Activated gamma-delta T cell treated with Interleukin-2 at 50 U/mL for 16 hours (primary cell): ENCODE measurements at places on chromosomes 3 and 15.
A peak's percentile ranks its signal among the peaks of the same experiment; 100 is the strongest.

DNA sequence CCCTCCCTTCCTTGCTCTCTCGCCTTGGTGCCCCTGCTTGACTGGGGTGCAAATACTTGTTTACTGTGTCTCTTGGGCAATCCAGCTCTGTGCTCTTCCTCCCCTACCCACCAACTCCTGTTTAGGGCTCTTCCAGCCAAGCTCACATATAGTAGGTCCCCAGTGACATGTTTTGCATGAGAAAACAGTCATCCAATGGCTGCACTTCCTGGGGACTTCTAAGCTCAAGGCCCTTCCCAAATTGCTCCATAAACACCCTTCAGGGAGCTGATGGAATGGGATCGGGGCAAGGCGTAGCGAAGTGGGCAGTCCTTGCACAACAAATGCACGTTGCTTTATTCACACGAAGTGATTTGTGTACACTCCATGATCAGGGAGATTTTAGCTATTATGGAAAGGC is 9.4 kb upstream of the COPG1 start:
- no peak for DNase-seq

DNA sequence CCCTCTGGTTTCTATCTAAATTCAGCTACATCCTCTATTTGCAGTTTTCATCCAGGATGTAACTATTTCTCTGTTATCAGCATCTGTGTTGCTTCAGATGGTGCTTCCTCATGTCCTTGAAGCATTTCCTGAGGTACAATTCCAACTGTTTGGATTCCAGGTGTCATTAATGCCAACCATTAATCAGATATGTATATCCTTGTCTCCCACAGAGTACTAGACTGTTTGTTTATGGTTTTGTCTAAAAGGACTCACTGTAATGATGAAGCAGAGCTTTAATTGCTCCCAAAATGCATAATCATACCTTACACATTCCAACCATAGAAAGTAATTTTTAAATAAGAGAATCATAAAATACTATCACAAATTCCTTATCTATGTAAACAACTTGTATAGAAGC is 288.5 kb upstream of the MME start:
- no peak for DNase-seq

DNA sequence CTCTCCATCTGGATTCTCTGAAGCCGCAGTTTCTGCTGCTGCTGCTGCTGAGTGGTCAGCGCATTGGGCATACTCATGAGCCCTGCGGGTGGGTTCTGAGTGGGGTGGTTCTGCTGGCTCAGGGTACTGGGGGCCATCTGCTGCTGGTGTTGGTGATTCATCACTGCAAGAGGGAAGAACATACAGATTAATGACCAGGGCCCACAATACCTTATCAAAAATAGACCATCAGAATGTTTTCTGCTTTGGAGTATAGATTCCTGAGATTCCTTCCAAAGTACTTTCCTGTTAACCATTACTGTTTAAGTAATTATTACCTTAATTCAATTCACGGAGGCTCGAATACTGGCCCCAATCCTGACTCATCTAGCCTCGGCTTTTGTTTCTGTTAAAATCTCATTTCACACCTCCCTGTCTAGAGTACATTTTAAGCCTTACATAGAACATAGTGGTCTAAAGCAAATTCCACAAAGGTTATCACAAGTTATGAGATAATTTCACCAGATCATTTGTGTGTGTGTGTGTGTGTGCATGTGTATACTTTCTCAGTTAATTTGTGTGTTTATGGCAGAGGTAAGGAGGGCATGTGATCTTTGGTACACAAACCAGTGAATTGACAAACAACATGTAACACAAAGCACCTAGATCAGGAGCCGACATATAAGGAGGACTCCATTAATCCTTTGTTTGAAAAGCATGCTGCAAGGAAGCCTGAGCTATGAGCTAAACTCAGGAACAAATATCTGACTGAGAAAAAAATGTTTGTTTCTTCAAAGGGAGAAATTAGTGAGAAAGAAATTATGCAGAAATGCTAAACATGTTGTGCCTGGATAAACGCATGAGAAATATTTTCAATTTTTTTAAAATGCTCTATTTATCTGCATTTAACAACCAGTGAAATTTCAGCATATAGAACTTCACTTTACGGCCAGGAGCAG is 68.1 kb downstream of the TM4SF4 start:
- no peak for DNase-seq

DNA sequence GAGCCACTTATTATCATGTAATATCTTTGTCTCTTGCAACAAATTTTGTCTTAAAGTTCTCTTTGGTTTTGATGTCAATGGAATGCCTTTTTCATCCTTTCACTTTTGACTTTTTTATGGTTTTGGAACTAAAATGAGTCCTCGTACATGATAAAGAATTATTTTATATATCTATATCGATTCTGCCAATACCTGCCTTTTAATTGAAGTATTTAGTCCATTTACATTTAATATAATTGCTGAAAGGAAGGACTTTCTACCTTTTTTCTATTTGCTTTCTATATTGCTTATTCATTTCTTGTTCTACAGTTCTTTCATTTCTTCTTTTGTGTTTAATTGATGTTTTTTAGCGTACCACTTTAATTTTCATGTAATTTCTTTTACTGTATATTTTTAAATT is 32.8 kb downstream of the GABRA5 start:
- DNase-seq = no peak

- no peak for DNase-seq
These were observed 384.0 kb upstream of the TPM1 start for GRCh38 chr15:62658498-62658897.

GRCh38 chr3:180325533-180325932 is 276.4 kb upstream of the TTC14 start:
- no peak for DNase-seq

GRCh38 chr3:158110658-158111018 is 749 bp downstream of the RSRC1 start:
- DNase-seq = no peak

GRCh38 chr3:108823227-108823626 is 641 bp downstream of the TRAT1 start:
- DNase-seq = no peak

GRCh38 chr15:61017627-61018026 is 211.5 kb downstream of the RORA start:
- DNase-seq = no peak

DNA sequence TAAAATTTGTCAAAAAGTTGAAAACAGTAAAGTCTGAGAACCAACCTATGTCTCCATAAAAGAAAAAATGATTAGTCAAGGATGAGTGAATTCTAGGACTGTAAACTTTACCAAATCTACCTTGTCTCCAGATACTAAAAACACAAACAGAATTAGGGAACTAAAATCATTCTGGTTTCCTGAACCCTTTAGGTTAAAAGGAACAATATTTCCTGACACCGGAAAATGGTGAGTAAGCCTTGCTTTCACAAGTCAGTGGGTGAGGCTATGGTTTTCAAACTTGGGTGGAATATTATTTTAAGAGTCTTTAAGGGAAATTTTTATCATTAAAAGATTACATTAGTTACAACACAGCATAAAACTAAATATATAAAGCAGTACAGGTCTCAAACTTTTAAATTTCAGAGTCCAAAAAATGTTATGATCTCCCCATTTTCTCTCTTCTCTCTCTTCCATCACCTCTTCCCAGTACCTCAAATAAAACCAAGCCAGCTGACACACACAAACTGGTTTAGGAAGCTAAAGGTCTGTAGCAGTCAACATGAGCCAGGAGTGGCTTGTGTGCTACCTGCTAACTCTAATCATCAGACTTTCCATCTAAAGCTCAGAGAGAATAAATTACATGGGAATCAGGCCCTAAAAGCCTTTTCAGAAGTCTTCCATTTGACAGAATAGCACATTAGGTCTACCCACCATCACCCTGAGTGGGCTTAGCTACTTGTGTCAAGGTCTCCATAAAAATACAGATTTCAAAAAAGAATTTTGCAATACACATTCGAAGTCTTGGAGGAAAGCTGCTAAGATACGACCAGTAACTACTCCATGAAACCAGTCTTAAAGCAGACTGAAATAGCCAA is 2.2 kb downstream of the SLC12A6 start:
- no peak for DNase-seq

DNA sequence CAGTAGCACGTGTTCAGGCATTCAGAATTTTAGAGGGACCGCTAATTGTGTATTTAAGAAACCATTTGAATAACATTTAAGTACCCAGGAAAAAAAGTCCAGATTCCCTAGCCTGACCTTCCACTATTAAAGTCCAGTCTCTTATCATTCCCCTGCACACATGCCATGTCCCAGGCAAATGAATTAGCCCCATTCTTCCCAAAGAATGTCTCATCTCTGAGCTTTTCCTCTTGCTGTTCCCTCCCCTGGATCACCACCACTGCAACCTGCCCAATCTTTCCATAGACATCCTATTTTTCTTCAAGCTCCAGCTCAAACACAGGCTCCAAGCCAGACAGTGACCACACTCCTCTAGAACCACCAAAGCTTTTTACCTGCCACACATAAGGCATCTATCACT is 25.9 kb downstream of the PLD1 start:
- no peak for DNase-seq

DNA sequence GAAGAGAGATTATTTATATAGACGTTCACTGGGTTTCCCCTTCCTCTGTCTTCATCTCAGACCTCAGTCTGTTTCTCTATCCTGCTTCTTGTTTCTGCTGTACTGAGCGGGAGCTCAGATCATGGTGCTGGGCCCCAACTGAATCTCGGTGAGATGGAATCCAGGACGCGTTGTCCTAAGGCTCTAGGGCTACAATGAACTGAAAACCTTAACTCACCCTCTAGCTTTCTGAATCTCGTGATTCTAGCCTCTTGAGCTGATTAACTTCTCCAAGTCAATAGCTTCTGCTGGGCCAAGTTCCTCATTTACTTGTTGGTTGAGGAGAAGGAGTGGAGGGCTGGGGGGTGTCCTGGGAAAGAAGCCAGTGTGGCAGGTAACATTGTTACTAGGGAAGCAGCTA is 32.7 kb upstream of the MAP3K13 start:
- DNase-seq = no peak

DNA sequence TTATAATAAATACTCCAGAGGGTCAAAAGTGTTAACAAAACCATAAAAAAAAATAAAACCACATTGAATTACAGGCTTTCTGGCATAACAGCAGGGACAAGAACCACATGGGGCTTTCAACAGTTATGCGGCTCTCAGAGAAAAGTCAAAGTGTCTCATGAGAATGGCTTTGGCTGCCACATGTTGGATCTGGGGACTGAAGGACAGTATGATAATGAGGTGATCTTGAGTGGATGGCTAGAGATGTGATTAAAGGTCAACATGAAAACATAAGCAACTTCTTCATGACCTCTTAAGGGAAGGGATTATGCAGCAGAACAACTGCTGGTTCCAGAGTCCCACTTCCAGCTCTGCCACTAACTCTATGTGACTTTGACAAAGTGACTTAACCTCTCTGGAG is 5.2 kb downstream of the RAB27A start:
- no peak for DNase-seq

GRCh38 chr3:30428251-30428650 is 178.2 kb upstream of the TGFBR2 start:
- DNase-seq = no peak

DNA sequence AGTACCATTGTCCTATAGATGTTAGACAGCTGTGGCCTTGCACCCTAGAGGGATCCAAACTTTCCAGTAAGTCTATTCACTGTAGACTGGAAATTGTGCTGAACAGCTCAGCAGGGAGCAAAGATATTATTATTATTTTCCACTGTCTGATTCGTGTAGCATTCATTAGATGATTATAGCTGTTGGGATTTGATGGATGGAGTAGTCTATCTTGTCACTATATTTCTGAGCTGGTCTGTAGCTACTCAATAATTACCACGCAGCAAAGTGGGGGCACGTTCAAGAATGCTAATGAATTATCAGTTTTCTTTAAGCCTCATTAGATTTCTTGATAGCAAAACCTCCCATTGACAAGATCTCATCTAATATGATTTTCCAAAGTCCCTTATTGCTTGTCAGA is 113.2 kb downstream of the RTP4 start:
- DNase-seq = no peak

DNA sequence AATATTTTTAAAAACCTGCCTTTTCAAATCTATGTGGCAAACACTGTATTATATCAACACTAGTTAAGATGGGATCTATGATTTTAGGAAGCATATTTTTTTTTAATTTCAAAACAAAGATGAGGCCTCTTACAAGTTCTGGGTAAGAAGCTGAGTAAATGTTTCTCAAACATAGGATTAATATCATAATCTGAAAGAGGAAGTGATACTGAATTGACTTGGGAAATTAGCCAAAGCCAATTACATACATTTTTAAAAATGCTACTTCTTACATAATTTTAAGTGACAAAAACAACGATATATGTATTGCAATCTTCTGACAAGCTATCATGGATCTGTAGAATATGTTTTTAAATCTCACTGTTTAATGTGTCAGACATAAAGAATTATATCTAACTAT is 135.1 kb upstream of the UBP1 start:
- DNase-seq = no peak

- no peak for DNase-seq
These were observed 43.4 kb downstream of the GOLGA6A start for GRCh38 chr15:74038707-74039655.

DNA sequence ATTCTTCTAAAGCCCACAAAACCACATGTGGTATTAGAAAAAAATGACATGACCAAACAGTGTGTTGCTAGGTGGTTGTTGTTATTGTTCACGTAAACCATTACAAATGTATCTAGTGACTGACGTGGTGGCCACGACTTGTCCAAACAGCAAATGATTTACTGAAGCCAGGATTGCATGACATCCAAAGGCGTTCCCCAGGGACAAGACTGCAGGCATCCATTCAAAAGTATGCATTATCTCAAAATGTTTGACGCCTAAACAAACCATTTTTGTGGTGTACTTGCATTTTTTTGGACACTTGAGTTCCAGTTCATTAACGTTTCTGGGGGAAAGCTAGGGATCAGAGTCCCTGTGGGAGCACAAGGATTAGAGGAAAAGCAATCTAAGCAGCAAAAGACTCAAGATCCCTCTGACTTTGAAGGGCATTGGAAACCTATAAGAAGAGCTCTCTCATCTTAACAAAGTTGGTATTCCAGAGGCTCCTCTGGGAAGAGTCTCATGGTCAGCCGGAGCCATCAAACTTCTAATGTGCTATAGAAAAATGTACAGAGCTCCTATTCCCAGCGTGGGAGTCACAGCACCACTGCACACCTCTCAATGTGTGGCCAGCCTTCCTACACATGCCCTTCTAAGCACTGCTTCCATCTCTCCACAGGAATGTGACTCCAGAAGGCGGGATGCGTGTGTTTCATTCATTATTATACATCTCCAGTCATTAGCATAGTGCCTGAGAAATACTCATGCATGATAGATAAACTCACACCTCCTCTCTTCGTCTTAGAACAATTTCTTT is 62.9 kb downstream of the FBN1 start:
- DNase-seq = no peak

- DNase-seq = peak; percentile 99
These were observed at the start of gene GSK3B for GRCh38 chr3:120093911-120094775. Gene GSK3B, minus strand, starts transcription at chr3:120094447. Its CDS starts 1,013 bp downstream, at chr3:120093434.

DNA sequence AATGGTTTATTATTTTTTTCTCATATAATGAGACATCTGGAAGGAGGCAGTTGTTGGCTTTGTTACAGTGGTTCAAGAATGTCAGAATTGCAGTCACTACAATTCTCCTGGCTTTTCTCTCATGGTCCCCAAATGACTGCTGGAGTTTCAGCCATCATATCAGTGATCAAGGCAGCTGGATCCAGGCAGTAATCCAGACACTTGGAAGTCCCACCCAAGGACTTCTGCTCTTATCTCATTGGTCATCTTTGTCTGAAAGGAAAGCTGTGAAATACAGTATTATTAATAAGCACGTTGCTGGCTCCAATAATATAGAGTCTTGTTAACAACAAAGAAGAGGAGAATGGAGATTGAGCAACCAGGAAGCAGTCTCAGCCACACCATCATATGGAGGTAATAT is 22.9 kb upstream of the MED12L start:
- DNase-seq = no peak
